ENCODE measurements at places on chromosomes 13 and 19. TPM values are rescaled to one million over a fixed set of nuclear protein-coding genes. Genes with fewer than 3 reads are reported as not detected.

- ATAC-seq: no peak
Measured at GRCh38 chr13:46595885-46596275, 42.9 kb downstream of the LRCH1 start.

GRCh38 chr19:15669891-15670290 is 3.0 kb upstream of the CYP4F12 start:
- ATAC-seq: no peak

COL4A1 gene
- 27.5 TPM for total RNA-seq

ZNF563 gene
- 1.7 TPM for total RNA-seq

Data from esophagus mucosa (tissue), 1 donor.